ENCODE measurements at places on chromosomes 7 and 10.

- DNase-seq = no peak
These were observed 23.1 kb downstream of the ADAMTS14 start for GRCh38 chr10:70695241-70696030.

DNA sequence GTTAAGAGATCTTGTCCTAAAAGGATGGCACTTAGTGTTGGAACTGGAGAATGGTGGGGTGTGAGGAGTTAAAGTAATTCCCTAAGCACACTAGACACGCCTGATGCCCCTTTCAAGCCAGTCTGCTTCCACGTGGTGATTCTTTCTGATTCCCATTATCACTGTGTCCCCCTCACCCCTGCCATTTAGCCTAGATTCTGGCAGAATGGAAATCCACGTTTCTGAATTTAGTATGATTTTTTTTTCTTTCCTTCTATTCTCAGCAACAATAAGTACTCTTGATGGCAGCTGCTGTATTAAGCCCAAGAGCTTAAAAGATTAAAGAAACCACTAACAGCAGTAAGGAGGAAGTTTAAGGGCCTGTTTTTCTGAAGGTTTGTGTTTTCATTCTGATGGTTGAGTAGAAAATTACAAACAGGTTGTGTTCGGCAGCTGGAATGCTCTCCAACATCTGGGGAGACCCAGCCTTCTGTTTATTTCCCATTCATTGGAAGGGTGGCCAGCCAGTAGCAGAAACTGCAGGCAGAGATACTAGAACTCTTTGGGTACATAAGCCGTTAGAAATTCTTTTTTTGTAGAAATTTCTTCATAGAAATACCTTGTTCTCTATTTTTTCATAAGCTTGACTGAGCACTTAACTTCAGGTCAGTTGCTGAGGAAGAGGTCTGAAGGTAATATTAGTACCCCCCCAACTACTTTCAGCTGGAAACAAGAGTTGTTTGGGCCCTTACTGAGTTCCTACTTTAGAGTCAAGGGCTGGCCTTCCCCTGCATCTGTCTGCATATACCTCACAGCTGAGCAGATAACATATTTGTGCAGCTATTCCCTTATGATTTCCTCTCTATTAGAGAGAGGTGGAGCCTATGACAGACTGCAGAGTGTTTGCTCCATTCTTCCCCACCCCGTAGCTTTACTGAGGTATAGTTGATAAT is 355.1 kb downstream of the AUTS2 start:
- DNase-seq = peak; percentile 6

- no peak for DNase-seq
These were observed 125.7 kb upstream of the MTPN start for GRCh38 chr7:136102881-136103280.

GRCh38 chr7:16826060-16826459 is 21.3 kb upstream of the AGR2 start:
- no peak for DNase-seq

- no peak for DNase-seq
These were observed 239.8 kb upstream of the TMEM72 start for GRCh38 chr10:44671319-44671718.

DNA sequence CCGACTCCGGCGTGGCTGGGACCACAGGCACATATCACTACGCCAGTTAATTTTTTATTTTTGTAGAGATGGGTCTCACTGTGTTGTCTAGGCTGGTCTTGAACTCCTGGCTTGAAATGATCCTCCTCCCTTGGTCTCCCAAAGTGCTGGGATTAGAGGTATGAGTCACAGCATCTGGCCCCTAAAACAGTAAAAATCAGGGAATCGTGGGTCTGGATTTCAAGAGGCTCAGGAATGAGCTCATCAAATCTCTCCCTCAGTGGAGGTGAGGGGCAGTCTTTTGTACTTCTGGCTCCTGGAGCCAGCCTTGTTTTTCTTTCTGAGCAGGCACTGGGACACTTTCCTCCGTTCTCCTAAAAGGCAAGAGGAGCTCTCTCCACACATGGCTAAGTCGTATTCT is 32.1 kb upstream of the RHEB start:
- DNase-seq = no peak

GRCh38 chr7:104136561-104136960 is 71.3 kb downstream of the ORC5 start:
- DNase-seq = no peak

DNA sequence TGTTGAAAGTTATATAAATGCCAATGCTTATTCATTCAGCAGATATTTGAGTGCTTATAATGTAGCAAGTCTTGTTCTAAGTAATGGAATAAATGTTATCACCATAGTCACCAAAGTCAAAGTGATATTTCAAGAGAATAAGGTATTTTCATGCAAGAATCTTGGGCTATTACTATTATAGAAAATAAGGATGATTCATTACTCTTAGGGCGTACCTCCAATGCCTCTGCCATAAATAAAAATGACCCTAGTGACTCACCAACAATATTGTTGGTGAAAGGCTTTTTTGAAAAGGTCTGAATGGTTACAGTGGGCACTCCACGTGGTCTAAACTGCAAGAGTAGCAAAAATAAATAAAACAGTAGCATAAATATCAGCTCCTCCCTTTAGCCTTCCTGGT is 68.4 kb downstream of the RALA start:
- DNase-seq = no peak
